ENCODE measurements at places on chromosomes 13 and 19. TPM values are rescaled to one million over a fixed set of nuclear protein-coding genes. Genes with fewer than 3 reads are reported as not detected.

The SEMA6B gene
- polyA plus RNA-seq: 2.6 TPM

GRCh38 chr19:57406516-57407123 is 4.3 kb upstream of the ZNF17 start:
- DNase-seq: no peak

GRCh38 chr19:4028334-4029246 is 21.1 kb downstream of the PIAS4 start:
- DNase-seq: no peak

The PHLDB3 gene
- 7.1 TPM for polyA plus RNA-seq

- no peak for DNase-seq
These were observed 242.8 kb downstream of the ENOX1 start for GRCh38 chr13:43544011-43544410.

GRCh38 chr13:38537051-38537450 is 149.8 kb upstream of the FREM2 start:
- DNase-seq: no peak

The UBE2L5 gene
- polyA plus RNA-seq: 0.44 TPM

- no peak for DNase-seq
These were observed 1.8 kb downstream of the ZNF175 start for GRCh38 chr19:51572908-51573307.

- no peak for DNase-seq
These were observed 7.4 kb upstream of the GIPR start for GRCh38 chr19:45660636-45661035.

- DNase-seq: no peak
These were observed 1.9 kb upstream of the PEG3 start for GRCh38 chr19:56842412-56842811.

The FLT3LG gene
- polyA plus RNA-seq: 4.0 TPM

GRCh38 chr13:61777271-61777670 is 361.6 kb upstream of the PCDH20 start:
- no peak for DNase-seq

DNA sequence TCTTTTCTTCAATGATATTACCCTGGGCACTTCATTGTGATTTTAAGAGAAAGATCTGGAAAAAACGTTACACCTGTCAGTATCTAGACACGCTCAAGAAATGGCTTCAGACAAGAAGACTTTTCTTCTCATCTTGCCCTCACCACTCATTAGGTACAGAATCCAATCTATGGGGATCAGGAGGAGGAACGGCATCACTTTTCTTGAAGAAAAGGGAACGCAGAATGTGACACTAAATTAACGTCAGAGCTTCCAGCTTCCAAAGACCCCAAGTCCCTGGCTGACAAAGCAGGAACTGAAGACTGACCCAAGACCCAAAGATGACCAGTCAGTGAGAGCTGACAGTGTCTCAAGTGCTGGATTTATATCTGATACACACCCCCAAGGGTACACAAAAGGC is 48.2 kb downstream of the BRD4 start:
- DNase-seq: no peak

DNA sequence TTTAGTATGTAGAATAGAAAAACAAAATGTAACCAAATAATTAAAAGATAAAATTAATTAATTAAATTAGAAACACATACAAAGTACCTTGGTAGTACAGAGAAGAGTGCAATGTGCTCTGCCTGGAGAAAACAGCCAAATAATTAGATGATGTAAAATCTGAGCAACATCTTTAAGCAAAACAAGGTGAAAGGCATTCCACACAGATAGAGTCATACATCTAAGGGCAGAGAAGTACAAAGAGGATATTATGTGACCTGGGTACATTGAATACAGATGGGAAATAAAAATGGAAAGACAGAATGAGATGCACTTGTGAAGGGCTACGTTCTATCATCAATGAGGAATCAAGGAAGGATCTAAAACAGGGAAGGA is 25.2 kb upstream of the FNDC3A start:
- DNase-seq: no peak

DNA sequence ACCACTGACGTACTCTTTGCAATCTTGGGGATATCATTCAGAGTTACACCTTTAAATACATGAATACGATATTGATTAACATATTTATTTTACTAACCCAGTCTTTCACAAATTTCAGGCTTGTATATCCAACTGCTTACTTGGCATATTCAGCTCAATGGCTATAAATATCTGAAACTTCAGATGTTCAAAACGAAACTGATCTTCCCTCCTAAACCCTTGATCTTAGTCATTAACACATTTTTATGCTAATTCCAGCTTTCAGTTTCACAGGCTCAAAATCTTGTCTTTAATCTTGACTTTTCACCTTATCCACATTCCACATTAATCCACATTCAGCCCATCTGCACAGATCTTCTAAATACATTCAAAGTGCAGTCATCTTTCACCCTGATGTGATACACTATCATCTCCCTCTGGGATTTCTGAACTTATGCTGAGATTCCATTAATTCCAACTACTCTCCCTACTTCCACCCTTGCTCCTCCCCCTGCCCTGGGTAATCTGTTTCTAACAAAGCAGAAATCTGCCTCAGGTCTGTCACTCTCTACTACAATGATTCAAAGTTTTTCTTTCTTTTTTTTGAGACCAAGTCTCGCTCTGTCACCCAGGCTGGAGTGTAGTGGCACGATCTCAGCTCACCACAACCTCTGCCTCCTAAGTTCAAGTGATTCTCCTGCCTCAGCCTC is 387.2 kb downstream of the GPC5 start:
- DNase-seq: no peak

DNA sequence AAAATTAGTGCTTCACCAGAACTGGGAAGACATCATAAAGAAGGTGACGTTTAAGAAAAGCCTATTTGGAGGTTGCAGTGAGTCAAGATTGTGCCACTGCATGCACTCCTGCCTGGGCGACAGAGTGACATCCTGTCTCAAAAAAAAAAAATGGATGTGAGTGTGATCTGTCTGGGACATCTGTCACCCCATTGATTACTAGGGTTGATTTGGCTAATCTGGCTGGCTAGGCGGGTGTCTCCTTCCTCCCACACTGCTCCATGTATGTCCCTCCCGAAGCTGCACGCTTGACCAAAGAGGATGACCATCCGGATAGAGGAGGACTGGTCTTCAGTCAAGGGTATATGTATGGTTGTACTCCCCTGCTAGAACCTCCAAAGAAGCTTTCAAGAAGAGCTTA is 2.6 kb downstream of the GTF2F2 start:
- DNase-seq: no peak

GRCh38 chr13:113063091-113063491 is 42.5 kb upstream of the F7 start:
- DNase-seq: no peak

GRCh38 chr13:114145256-114145655 is 12.8 kb upstream of the RASA3 start:
- no peak for DNase-seq

DNA sequence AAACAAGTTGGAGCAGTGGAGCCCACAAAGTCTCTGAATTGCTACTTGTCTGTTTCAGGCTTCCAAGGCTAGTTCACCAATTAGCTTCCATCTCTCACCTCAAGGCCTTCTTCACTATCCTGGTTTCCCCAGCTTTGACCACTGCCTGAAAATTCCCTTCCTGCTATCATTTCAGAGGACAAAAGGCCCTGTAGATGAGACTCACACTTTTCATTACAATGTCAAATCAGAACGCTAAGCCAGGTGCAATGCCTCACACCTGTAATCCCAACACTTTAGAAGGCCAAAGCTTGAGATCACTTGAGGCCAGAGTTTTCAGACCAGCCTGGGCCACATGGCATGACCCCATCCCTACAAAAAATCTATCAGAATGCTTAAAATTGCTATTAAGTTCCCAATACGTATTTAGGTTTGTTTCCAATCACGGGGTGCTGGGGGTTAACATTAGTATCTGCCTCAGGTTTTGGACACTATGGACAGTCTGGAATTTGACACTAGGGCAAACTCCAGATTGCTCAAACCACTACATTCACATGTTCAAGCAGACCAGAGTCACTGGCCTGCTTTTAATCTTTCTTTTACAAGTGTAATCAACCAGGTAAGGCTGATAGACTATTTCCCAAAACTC is 5.5 kb downstream of the TPT1 start:
- no peak for DNase-seq

The FFAR1 gene
- 0.83 TPM for polyA plus RNA-seq

- DNase-seq: no peak
These were observed 14.3 kb downstream of the ERICH4 start for GRCh38 chr19:41457241-41457640.

DNA sequence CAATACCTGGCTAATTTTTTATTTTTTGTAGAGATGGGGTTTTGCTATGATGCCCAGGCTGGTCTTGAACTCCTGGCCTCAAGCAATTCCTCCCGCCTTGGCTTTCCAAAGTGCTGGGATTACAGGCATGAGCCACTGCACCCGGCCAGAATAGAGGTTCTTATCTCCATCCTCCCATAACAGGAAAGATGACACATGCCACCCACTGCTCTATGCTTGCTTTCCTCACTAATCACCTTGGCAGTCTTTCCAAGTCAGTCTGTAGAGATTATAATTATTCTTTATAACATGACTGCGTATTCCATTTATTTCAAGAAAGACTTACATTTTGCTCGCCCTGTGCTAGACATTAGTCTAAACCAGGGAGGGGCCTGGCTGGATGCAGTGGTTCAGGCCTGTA is 6.7 kb downstream of the VAV1 start:
- no peak for DNase-seq

DNA sequence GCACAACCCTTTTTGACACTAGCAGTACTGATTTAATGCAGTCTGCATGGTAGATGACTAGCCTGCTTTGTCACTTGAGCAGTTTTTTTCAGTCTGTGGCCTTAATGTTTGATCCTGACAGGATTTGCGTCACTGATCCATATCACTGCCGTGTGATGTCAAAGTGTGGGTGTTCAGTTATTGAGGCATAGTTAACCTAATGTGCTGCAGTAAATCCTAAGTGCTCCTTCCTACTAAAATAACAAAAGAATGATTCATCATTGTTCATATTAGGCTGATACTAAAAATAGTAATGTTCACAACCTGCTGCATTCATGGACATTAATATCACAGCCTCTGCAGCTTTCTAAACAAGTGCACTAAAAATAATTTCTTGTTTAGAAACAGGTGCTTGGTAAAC is 121.9 kb upstream of the MLNR start:
- DNase-seq: no peak

- no peak for DNase-seq
These were observed 19.8 kb upstream of the TCF3 start for GRCh38 chr19:1672038-1672768.

DNA sequence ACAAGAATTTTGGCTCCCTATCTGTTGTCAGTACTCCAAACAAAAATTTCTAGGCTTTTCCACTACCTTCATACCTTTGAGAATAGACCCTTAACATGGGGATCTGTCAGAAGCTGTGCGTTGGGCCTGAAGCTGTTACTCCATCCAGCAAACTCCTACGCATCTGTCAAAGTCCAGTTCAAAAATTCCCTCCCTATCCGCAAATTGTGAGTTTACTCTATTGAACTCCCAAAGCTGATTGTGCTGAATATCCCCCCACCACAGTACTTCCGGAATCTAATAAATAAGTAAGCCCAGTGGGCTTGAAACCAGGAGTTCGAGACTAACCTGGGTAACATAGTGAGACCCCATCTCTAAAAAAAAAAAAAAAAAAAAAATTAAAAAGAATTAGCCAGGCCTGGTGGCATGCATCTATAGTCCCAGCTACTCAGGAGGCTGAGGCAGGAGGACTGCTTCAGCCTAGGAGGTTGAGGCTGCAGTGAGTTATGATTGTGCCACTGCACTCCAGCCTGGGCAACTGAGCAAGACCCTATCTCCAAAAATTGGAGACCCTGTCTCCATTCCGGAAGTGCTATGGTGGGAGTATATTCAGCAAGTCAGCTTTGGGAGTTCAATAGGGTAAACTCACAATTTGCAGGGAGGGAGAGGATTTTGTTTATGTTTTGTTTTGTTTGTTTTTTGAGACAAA is 930 bp upstream of the FBN3 start:
- DNase-seq: no peak

DNA sequence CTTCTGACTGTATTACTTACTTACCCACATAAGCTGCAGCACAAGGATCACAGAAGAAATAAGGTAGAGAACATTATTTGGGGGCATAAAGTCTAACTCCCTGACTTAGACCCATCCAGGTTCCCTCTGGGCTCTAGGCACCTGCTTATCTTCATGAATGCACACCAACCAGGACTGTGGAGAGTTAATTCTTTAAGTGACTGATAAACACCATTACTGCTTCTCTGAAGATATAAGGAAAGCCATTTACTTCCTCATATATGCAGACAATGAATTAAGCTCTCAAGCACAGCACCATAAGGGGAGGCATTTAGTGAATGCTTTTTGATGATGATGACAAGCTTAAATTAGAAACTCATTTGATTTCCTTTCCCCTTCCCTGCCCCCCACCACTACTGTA is 22.5 kb downstream of the OBI1 start:
- no peak for DNase-seq

- DNase-seq: no peak
These were observed 47.9 kb upstream of the OLFM4 start for GRCh38 chr13:52980695-52981094.

Data from left renal cortex interstitium (tissue), 4 donors.